ENCODE measurements at places on chromosomes 1 and 21.

DNA sequence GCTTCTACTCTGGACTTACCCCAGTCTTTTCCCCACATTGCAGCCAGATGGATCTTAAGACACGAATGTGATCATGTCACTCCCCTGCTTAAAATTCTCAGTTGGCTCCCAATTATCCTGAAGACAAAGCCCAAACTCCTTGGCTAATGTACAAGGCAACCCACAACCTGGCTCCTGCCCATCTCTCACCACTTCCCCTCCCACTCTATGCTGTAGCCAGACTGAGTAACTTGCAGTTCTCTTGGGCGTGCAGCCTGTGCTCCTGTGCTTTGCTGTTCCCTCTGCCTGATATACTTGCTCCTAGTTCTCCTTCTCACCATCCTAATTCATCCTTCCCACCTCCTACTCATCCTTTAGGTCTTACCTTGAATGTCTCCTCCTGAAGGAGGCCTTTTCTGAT, 56.2 kb downstream of the LGR6 start:
- DNase-seq = no peak

DNA sequence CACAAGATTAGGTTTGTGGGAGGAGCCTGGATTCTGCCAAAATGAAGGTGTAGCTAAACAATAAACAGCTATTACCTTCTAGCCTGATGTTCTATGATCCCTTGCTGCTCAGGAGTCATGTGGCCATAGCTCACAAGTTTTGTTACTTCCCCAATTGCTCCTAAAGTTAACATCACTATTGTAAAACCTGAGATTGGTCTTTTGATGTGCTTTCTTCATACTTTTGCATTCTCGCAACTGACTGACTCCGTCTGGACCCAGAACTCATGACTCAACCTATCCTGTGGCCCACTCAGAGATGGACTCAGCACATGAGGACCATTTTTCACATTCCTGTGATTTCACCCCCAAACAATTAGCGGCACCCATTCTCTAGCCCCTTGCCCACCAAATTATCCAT, 69.1 kb downstream of the PTGS2 start:
- no peak for DNase-seq

GRCh38 chr21:27082431-27083010, 115.6 kb upstream of the ADAMTS5 start:
- DNase-seq = no peak

GRCh38 chr1:44348061-44348485, 7.0 kb downstream of the ERI3 start:
- no peak for DNase-seq

GRCh38 chr1:116122955-116123757, 12.0 kb downstream of the MAB21L3 start:
- DNase-seq = no peak

- DNase-seq = no peak
Measured at GRCh38 chr1:67376381-67376780, 53.8 kb downstream of the SERBP1 start.

DNA sequence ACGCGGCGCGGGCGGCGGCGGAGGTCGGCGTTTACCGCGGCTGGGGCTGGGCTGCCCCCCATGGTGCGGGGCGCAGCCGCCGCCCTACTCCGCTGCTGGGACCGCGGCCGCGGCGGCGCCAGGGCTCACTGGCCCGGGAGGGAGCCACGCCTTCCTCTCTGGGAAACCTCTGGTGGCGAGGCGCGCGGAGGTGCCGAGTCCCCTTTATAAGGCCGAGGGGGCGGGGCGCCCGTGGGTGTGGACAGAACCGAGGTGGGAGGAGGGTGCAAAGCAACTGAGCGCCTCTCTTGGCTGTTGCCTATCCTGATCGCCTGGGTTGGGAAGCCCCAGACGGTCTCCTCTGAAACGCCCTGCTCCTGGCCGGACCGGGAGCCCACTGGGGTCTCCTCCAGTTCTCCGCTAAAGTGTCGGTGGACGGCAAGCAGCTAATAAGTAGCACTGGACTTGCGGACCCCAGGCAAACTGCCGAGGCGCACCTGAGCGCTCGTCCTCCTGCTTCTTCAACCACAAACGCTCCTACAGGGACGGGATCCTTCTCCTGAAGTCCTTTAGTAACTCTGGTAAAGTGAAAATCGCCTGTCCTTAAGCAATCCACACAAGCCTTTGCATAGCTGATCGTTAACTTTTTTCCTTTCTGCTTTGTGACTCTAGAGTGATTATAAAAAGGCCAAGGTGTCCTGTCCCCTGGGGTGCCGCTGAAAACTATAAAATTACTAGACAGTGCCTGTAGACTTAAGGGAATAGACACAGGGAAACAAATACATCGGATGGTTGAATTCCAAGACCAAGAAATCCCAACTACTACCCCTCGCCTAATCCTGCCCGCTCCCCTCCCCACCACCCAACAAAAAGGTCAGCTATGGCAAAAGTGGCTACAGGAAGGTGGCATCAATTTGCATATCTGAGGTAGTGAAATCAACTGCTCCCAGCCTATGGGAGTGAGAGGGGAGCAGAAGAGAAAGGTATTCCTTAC, at the start of gene PTGER3:
PTGER3 (minus strand) TSS at position 182 of the 973 bp plus-strand sequence. CDS start 239 bp downstream, outside the sequence.
- peak; percentile 28 for DNase-seq

DNA sequence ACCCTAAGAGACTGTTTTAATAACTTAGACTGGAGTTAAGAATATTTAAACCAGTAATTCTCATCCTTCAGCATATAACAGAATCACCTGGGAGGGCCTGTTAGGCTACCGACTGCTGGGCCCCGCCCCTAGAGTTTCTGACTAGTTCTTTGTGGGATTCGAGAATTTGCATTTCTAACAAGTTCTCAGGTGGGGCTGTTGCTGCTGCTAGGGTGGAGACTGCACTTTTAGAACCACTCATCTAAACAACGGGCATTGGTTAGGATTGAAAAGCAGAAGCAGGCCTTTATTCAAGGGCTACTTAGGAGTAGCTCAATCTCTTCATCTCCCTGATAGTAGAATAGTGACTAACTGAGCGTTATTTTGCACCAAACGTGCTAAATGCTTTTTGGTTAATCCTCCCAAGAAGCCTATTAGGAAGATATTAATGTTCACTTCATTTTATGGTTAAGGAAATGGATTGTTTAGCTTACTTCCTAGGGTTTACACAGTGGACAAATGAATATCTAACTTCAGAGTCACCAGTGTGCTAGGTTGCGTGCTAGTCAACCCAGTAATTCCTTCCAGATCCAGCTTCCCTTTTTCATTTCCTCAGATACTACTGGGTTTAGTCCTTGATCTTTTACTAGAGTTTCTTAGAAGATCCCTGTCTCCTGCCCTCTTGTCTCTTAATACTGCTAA, 31.1 kb upstream of the UAP1 start:
- DNase-seq = no peak

- no peak for DNase-seq
Measured at GRCh38 chr1:76827066-76827465, 40.2 kb upstream of the ST6GALNAC5 start.

DNA sequence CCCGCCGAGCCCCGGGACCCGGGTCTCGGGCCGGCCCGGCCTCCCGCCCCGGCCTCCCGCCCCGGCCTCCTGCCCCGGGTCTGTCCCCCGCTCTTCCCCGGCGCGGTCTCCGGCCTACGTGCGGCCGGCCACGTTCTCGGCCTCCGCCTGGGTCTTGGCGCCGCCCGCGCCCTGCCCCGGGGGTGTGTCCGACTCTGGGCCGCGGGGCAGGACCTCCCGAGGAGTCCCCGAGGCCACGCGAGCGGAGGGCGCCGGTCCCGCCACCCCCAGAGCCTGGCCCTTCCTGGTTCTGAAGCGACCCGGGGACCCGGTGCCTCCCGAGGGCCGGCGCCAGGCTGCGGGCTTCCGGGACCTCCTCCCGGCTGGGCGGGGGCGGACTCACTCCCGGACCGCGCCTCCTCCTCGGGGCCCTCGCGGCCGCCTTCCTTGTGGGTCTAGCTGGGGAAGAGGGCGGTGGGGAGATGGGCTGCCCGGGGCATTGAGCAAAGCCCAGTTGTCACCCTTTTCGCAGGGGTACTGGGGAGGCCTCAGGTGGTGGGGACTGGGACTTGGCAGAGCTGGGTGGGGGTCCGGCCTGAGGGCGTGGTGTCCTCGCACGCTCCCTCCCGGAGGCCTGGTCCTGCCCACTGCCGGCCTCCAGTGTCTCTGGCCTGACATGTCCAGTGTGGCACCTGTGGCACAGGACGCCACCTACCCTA, 558 bp downstream of the PFKL start:
- peak; percentile 48 for DNase-seq

DNA sequence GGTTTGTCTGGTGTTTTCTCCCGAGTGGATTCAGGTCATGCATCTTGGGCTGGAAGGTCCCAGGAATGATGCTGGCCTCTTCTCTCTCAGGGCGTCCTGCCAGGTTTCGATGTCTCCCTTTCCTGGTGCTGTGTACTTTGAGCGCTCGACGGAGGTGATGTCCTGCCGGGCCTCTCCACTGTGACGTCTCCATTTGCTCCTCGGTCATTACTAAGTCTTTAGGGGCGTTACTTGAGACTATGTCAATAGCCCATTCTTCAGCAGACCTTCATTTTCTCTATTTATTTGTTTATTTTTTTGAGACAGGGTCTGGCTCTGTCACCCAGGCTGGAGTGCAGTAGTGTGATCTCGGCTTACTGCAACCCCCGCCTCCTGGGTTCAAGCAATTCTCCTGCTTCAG, 37.2 kb upstream of the TNFRSF1B start:
- DNase-seq = no peak

- no peak for DNase-seq
Measured at GRCh38 chr1:230286166-230286889, 139.8 kb downstream of the PGBD5 start.

GRCh38 chr1:12519693-12520364, 98.2 kb downstream of the DHRS3 start:
- DNase-seq = no peak

GRCh38 chr1:36350659-36351226, 27.3 kb upstream of the EVA1B start:
- peak; percentile 17 for DNase-seq

DNA sequence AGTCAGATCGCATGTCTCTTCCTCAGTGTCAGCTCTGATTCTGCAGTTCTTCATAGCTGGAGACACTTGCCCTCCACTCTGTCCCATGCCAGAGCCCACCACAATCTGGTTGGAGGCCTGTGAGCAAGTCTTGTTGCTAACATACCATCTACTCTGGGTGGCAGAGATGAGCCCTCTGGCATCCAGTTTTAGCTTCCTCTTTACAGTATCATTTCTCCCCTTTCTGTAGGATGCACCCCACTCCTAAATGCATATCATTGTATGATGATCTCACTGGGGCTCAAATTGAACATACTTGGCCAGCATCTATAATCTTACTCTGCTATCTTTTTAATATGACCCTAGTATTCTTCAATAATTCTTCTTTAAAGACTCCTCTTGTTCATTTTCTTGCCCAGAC, 16.9 kb downstream of the PCNX2 start:
- DNase-seq = no peak

- DNase-seq = no peak
Measured at GRCh38 chr1:186770421-186770820, 58.3 kb upstream of the PLA2G4A start.

GRCh38 chr1:26786437-26787380, 1.0 kb upstream of the PIGV start:
- DNase-seq = no peak

- no peak for DNase-seq
Measured at GRCh38 chr21:46253610-46254124, 25.1 kb upstream of the LSS start.

DNA sequence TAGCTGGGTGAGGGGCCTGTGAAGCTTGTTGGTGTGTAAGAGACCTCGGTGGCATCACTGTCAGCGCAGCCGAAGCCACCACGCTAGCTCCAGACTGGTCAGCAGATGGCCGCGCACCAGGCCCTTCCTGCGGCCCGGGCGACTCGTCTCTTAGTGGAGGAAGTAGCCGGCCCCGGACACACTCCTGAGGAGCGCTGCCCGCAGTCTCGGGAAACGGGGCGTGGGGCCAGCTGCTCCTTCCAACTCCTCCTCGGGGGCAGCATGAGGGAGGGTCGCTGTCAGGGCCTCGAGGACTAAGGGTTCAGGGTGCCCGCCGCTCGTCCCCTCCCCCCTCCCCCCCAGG, 20.4 kb downstream of the H3-3A start:
- no peak for DNase-seq

DNA sequence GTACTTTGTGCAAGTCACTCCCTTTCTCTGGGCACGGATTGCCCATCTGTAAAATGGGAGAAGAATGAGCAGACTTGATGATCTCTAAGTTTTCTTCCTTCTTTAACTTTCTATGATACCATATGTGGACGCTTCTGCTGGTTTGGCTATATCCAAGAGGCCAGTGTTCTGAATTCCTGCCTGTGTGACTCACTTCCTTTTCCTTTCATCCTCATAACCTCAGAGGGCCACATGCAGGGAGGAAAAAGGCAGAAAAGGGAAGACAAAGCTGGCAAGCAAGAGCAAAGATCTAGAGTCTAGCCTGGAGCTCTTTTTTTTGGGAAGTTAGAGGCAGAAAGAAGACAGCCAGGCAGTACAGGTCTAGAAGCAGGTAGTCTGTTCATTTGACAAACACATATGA, 151.2 kb downstream of the OMA1 start:
- DNase-seq = no peak

GRCh38 chr1:39528082-39528481, 36.6 kb downstream of the BMP8A start:
- DNase-seq = no peak

- DNase-seq = no peak
Measured at GRCh38 chr1:186102547-186103148, 272.4 kb downstream of the TPR start.

- DNase-seq = no peak
Measured at GRCh38 chr1:180186831-180187230, 32.2 kb downstream of the QSOX1 start.

DNA sequence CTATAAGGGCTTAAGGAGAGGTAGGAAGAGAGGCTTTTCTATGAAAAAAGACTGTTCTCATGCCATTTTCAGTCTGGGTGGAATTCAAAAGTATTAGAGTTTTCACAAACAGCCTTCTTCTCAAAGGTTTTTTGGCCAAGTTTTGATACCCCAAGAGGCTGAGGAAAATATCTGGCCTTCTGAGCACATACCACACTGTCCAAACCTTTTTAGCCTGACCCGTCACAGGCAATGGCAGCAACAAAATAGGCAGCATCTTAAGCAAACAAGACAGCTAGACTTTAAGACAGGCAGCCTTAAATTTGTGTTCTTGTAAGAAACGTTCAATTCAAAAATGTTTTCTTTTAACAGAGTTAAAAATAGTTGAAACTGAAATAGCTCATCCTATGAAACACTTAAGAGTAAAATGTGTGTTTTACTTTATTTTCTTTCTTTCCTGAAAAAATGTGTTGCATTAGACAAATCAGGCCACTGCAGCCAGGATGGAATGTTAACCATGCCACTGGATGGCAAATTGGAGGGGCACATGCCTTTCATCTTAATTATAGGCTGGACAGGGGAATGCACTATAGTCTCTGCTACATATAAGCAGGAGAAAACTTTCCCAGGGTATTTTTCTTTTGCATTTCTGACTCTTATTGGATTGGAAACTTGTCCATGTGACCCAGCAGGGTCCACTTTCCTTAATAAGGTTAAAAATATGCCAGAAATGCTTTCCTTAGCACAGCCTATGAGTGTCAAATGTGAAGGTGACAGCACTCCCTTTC, 315.0 kb downstream of the TGFB2 start:
- DNase-seq = no peak

DNA sequence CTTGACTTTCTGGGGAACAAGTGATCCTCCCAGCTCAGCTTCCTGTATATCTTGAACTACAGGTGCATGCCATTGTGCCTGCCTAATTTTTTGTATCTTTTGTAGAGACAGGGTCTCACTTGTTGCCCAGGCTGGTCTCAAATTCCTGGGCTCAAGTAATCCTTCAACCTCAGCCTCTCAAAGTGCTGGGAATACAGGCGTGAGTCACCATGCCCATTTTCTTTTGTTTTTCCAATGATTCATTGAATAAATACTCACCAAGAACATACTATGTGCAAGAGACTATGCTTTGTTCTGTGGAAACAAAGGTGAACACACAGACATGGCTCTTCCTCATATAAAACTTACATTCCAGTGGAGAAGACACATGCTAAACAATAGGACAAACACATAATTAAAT, 407.8 kb upstream of the DAB1 start:
- DNase-seq = no peak
